Endodermal cell (in vitro differentiated cells): ENCODE measurements at places on chromosomes 5 and 9.
A peak's percentile ranks its signal among the peaks of the same experiment; 100 is the strongest.

GRCh38 chr5:62395210-62395950 lies 8.3 kb downstream of the DIMT1 start:
- no peaks in the 10 kb centered on the region for H3K27me3 ChIP-seq
- H3K4me3 ChIP-seq = no peak overlapping the region
- peaks cover 51% of the 10 kb centered on the region for H3K36me3 ChIP-seq
- no peaks in the 10 kb centered on the region for H3K4me1 ChIP-seq
- no peak overlapping the region for H3K27ac ChIP-seq

DNA sequence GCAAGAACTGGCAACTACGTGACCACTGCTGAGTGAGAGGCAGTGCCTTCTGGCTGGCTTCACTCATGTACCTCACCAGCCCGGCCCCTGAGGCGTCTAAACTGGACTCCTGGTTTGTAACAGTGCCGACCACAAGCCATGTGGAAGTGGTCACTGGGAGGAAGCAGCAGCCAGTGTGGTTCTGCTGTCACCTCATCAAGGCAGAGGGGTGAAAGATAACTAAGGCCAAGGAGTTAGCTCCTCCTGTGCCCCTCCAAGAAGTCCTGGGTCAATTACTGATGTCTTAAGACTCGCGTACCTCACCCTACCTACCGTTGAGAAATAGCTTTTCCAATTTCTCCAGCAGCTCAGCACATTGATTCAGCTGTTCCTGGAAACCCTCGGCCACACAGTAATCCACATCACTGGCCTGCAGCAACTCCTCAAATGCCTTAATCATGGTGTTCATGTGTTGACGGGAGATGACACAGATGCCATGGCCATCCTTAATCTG lies 142.9 kb downstream of the CDK5RAP2 start:
- no peaks in the 10 kb centered on the region for H3K27me3 ChIP-seq
- no peaks in the 10 kb centered on the region for H3K4me1 ChIP-seq
- no peak overlapping the region for H3K4me3 ChIP-seq

- H3K36me3 ChIP-seq = no peaks in the 10 kb centered on the region
- H3K4me1 ChIP-seq = peaks cover 10% of the 10 kb centered on the region
- no peak overlapping the region for H3K27ac ChIP-seq
- no peak overlapping the region for H3K4me3 ChIP-seq
- no peaks in the 10 kb centered on the region for H3K27me3 ChIP-seq
Measured at GRCh38 chr9:76704593-76705204, 59.5 kb upstream of the PCA3 start.

DNA sequence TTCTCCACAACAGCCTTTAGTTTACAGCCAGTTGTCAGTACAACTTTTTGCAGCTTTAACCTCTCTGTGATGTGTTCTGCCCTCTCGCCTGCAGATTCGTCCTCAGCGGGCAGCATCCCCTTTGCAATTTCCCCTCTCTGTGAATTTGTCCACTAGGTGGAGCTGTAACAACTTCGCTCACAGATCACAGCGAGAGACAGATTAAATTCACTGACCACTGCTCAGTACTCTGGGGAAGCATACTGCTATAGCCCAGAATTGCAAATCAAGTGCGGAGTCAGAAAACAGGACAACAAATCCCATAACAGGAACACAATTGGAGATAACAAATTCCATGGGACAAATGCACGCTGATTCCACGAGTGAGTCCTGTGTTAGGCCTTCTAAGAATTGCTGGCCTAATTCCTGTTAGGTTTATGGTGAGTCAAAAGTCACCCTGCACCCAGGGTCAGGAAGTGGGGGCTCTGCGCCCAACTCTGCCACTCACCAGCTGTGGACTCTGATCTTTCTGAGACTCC lies 2124.9 kb downstream of the MAT2B start:
- H3K36me3 ChIP-seq = no peaks in the 10 kb centered on the region
- H3K27ac ChIP-seq = no peak overlapping the region
- H3K27me3 ChIP-seq = no peaks in the 10 kb centered on the region
- peaks cover 5% of the 10 kb centered on the region for H3K4me1 ChIP-seq
- DNase-seq = peak; percentile 89

DNA sequence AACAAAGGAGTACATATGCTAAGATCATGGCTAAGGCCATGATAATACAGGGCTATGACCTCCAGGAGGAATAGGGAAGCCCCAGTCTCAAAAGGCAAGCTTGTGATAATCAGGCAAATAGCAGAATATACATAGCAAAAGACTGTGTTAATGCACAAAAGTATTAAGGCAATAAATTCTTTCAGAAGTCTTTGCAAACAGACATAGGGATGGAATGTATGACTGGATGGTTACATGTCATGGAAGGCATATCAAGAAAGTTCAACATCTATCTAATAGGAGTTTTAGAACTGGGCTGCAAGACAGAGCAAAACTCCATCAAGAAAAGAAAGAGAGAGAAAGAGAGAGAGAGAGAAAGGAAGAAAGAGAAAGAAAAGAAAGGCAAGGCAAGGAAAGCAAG lies 264.5 kb upstream of the CDH6 start:
- H3K36me3 ChIP-seq = no peaks in the 10 kb centered on the region
- H3K27ac ChIP-seq = no peak overlapping the region
- H3K4me3 ChIP-seq = no peak overlapping the region
- no peak for DNase-seq

DNA sequence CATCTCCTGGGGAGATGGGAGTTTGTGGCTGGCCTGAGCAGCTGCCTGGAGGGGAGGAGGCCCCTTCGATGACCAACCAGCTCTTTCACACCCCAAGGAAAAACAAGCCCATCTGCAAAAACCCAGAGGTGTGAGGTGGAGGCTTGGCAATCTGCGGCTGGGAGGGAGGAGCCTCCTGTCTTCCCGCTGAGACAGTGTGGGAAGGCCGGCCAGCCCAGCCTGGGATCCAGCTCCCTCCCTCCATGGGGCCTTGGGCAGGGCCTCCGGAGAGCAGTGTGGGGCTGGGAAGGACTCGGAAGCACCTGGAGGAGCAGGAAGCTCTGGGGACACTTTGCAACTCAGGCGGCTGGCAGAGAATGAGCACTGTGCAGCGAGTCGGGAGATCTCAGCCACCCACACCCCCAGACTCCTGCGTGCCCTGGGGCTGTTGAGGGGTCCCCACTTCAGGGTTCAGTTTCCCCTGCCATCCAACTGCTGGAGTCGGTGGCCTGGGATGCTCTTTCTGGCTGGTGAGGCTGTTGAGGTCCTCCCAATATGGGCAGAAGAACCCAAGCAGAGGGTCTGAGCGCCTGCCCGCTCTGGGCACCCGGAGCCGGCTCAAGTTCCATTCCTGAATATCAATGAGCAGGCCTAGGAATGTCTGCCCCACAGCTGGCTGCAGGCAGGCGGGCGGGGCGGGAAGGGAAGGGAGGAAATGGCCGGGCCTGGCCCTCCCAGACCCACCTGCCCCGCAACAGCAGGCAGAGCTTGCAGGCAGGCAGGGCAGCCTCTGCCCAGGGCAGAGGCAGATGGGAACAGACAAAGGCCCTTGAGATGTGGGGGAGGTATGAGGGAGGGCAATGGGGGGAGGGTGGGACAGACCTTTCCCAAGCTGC lies 101.1 kb downstream of the FGF18 start:
- no peaks in the 10 kb centered on the region for H3K36me3 ChIP-seq
- peaks cover 9% of the 10 kb centered on the region for H3K4me1 ChIP-seq
- H3K27me3 ChIP-seq = no peaks in the 10 kb centered on the region
- H3K4me3 ChIP-seq = no peak overlapping the region

DNA sequence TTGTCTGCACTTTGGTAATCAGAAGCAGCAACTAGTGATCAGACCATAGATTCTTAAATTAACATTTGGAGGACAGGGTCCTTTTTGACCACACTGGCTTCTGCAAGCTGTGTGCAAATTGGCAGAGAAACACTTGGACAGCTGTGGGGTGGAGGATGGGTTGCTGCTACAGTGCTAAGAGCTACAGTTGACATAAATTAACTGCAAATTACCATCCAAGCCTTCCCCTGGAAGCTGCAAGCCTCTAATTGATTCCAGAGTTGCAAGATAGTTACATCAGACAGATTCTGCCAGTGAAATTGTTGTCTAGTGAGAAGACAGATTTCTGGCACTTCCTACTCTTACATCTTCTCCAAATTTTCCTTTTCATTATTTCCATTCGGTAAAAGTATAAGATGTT lies 517.7 kb downstream of the DIRAS2 start:
- no peaks in the 10 kb centered on the region for H3K36me3 ChIP-seq
- H3K27me3 ChIP-seq = peaks cover 9% of the 10 kb centered on the region

DNA sequence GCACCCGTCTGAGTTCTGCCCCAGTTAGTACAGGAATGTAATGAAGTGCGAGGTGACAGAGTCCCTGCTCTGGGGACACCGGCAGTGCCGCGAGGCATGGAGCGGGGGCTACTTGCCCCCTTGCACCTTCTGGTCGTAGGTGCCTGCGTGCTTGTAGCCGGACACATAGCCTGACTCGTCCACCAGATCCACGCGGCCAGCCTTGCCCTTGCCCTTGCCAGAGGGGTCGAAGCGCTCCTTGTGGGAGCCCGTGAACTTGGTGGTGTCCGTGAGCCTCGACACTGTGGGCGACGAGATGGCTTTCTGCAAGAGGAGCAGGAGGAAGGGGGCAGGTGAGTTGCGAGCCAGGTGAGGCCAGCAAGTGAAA lies 28.2 kb downstream of the TPPP start:
- peaks cover 20% of the 10 kb centered on the region for H3K36me3 ChIP-seq
- no peak for DNase-seq
- no peak overlapping the region for H3K27ac ChIP-seq
- H3K4me3 ChIP-seq = no peak overlapping the region

- no peak for DNase-seq
- H3K36me3 ChIP-seq = no peaks in the 10 kb centered on the region
- no peaks in the 10 kb centered on the region for H3K4me1 ChIP-seq
- no peak overlapping the region for H3K27ac ChIP-seq
Measured at GRCh38 chr9:73577848-73578247, 426.2 kb downstream of the ANXA1 start.

GRCh38 chr9:86563350-86563749 lies 209.1 kb upstream of the TUT7 start:
- H3K27ac ChIP-seq = no peak overlapping the region
- no peaks in the 10 kb centered on the region for H3K4me1 ChIP-seq
- H3K36me3 ChIP-seq = no peaks in the 10 kb centered on the region

GRCh38 chr9:89313842-89314241 lies 2.8 kb downstream of the CKS2 start:
- no peak for DNase-seq
- peak overlapping the region; percentile 96 for H3K4me3 ChIP-seq
- H3K4me1 ChIP-seq = peaks cover 7% of the 10 kb centered on the region
- peaks cover 49% of the 10 kb centered on the region for H3K36me3 ChIP-seq

GRCh38 chr5:16727755-16728325 lies 111.0 kb upstream of the RETREG1 start:
- no peak overlapping the region for H3K4me3 ChIP-seq
- no peaks in the 10 kb centered on the region for H3K27me3 ChIP-seq
- H3K27ac ChIP-seq = peak overlapping the region; percentile 51
- H3K36me3 ChIP-seq = peaks cover 80% of the 10 kb centered on the region
- H3K4me1 ChIP-seq = no peaks in the 10 kb centered on the region

GRCh38 chr9:131218370-131218769 lies 57.9 kb downstream of the FAM78A start:
- H3K27ac ChIP-seq = no peak overlapping the region
- DNase-seq = no peak
- H3K4me1 ChIP-seq = peaks cover 4% of the 10 kb centered on the region
- peaks cover 51% of the 10 kb centered on the region for H3K36me3 ChIP-seq
- H3K4me3 ChIP-seq = no peak overlapping the region

- peaks cover 4% of the 10 kb centered on the region for H3K4me1 ChIP-seq
- no peak for DNase-seq
- no peaks in the 10 kb centered on the region for H3K36me3 ChIP-seq
- no peak overlapping the region for H3K27ac ChIP-seq
Measured at GRCh38 chr9:32704343-32704742, 68.9 kb upstream of the TAF1L start.

- no peaks in the 10 kb centered on the region for H3K4me1 ChIP-seq
- no peak overlapping the region for H3K4me3 ChIP-seq
- no peak for DNase-seq
- no peak overlapping the region for H3K27ac ChIP-seq
Measured at GRCh38 chr5:34516166-34516565, 140.0 kb upstream of the RAI14 start.

DNA sequence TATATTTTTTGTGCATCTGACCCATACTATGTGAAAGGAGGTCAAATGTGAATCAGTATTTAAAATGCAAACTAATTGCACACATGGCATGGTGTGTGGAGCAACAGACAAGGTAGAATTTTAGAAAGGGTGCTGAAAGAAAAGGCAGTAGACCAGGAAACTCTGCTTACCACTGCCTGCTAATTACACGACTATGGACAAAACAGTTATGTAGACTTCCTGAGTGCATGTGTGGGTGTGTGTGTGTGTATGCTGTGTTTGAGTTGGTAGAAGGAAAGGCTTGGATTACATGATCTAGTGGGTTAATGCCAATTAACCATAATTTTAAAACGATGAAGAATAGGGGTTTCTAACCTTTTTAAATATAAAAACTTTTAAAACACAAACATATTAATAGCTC lies 349.9 kb downstream of the SH3GL2 start:
- H3K27me3 ChIP-seq = no peaks in the 10 kb centered on the region
- no peak overlapping the region for H3K4me3 ChIP-seq
- no peaks in the 10 kb centered on the region for H3K4me1 ChIP-seq
- no peak for DNase-seq
- H3K36me3 ChIP-seq = no peaks in the 10 kb centered on the region

GRCh38 chr9:115098226-115098965 lies 19.6 kb downstream of the TNC start:
- H3K27ac ChIP-seq = no peak overlapping the region
- peaks cover 7% of the 10 kb centered on the region for H3K4me1 ChIP-seq
- peaks cover 10% of the 10 kb centered on the region for H3K36me3 ChIP-seq
- H3K4me3 ChIP-seq = no peak overlapping the region
- DNase-seq = no peak

- no peak overlapping the region for H3K27ac ChIP-seq
- no peak overlapping the region for H3K4me3 ChIP-seq
- H3K27me3 ChIP-seq = no peaks in the 10 kb centered on the region
- H3K36me3 ChIP-seq = no peaks in the 10 kb centered on the region
- DNase-seq = peak; percentile 50
Measured at GRCh38 chr5:173664154-173664526, 47.7 kb upstream of the BOD1 start.

DNA sequence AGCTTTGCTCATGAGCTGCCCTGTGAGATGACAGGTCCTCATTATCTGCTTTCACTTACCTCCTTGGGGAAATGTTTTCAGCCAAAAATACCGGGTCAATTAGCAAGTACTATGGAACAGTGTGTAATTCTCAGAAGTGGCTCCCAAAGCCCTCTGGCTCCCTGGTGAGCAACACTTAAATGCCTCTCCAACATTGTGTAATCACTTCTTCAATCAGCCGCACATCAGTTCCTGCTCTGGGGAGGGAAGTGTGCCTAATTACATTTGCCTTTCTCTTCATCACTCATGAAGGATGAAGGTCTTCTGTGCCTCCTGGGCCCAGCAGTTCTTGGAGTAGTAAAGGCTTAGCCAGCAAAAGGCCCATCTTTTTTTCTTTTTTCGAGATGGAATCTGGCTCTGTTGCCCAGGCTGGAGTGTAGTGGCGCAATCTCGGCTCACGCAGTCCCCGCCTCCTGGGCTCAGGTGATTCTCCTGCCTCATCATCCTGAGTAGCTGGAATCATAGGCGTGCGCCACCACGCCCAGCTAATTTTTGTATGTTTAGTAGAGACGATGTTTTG lies 23.1 kb downstream of the NIM1K start:
- H3K27ac ChIP-seq = no peak overlapping the region
- no peak overlapping the region for H3K4me3 ChIP-seq
- no peak for DNase-seq
- H3K36me3 ChIP-seq = no peaks in the 10 kb centered on the region
